Stimulated activated CD8-positive, alpha-beta memory T cell treated with anti-CD3 and anti-CD28 coated beads, Interleukin-7, amount 100 ng/mL, for 4 hours (primary cell): ENCODE measurements at places on chromosomes 7 and 10.
A peak's percentile ranks its signal among the peaks of the same experiment; 100 is the strongest.

DNA sequence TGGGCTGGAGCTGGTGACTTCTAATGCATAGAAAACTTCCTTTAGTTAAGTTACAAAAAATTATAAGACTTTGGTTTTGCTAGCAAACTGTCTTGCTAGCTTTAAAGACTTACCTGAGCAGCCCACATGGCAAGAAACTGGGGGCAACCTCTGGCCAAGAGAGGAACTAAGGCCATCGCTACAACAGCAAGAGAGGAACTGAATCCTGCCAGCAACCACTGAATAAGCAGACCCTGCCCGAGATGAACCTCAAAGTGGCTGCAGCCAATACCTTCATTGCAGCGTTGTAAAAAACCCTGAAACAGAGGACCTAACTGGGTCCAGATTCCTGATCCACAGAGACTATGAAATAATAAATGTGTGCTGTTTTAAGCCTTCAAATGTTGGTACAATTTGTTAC lies 54.6 kb upstream of the STARD3NL start:
- DNase-seq = no peak

- DNase-seq = no peak
Observed at GRCh38 chr10:123027861-123028260, 19.1 kb downstream of the ACADSB start.

- DNase-seq = no peak
Observed at GRCh38 chr10:131003455-131003854, 308.1 kb downstream of the TCERG1L start.

GRCh38 chr7:129066290-129067131 lies 11.6 kb upstream of the TNPO3 start:
- no peak for DNase-seq

DNA sequence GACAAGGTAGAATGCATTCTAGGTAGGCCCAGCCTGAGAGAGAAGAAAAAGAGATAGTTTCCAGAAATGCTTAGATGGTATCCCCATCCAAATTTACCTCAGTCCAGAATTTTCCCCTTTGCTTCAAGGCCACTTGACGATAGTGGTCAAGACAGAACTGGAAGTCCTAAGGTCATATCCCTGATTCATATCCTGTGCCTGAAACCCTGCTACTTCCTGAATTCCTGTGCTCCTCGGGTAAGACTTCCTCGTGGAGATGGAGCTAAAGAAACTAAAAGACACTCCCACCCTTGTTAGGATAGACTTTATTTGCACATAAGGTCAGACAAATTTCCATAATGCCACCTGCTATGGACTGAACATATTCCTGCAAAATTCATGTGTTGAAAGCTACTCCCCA lies 175.9 kb downstream of the EVX1 start:
- DNase-seq = no peak

GRCh38 chr7:84291756-84292155 lies 97.2 kb upstream of the SEMA3A start:
- no peak for DNase-seq

GRCh38 chr7:29763266-29763665 lies 43.0 kb upstream of the WIPF3 start:
- DNase-seq = no peak

GRCh38 chr10:132595854-132596253 lies 58.3 kb downstream of the INPP5A start:
- DNase-seq = no peak

DNA sequence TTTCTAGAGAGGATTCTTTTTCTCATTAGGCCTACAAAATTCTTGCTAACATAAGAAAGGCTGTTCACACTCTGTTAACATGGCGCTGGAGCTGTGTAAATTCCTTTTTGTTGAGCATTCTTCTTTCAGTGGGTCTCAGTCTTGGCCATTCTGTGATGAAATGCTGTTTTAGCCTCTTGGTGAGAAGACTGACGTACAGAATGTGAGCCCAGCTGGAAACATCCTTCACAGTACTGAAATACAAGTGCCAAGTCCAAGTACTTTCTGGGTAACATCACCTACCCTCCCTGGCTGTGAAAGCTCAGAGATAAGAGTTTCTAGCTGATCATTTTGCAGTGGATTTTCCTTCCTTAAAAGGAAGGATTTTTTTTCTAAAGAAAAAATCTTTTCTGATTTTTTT lies 231.8 kb downstream of the AHR start:
- DNase-seq = no peak

GRCh38 chr10:60254776-60255175 lies 134.9 kb downstream of the ANK3 start:
- DNase-seq = no peak

DNA sequence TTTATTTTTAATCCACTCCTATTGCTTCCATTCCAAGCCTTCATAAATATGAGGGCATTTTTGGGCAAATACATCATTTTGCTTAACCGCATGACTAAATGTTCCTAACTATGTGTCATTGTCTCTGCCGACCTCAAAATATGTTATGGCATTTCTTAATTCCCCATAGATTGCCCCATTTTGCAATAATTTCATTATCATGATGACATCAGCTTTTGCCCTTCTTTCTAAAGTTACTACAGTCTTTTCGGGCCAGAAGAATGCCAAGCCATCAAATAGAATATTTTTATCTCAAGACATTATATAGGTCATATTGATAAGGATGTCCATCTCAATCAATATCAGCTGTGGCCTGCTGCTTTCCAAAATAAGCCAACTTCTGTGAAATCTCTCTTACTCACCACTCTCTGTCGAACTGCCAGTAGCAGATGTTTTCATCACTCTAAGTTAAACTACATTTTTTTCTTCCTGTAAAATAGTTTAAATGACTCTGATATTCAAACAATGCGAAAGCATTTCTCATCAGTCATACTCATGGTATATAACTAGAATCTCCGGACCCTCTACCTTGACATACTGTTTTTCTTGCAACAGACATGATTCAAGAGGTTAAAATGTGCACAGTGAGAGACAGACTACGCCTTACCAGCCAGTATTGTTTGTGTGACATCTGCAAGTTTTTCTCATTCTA lies 1254.6 kb upstream of the CELF2 start:
- DNase-seq = no peak

DNA sequence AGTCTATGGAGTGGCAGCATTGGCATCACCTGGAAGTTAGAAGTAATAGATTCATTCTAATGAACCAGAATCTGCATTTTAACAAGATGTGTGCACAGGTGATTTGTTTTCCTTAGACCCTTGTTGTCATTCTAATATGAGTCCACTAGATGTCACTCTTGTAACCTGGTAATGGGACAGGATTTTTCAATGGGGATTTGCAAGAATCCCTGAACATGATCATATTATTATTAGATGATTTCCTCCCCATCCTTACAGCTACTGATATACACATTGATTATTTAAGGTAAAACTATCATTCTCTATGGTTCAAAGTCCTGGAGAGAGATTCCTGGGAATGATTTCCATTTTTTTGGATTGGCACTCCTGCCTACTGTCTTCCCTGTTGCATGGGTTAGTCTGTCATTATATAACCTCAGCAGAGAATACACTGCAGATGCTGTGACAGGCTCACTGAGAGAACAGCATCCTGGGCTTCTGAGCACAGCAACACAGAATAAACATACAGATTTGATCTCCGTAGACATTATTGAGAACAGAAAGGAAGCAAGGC lies 194.9 kb downstream of the SUGCT start:
- DNase-seq = no peak

DNA sequence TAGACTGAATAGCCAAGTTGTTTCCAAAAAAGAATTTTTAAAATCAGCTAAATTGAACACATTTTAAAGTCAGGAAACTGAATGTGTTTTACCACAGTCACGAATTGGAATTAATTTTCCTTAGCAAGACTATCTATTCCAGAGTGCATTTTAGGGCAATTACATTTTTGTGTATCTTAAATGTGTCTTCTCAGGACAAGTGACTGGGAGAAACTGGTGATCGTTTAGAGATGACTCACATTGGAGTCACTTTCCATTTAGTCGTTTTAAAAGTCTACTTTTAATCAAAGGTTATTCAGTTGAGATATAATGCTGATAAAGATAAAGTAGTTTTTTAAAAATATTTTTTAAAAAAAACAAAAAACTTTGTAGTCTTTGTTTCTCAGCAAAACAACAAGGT lies 191.7 kb upstream of the SLC26A5 start:
- no peak for DNase-seq

DNA sequence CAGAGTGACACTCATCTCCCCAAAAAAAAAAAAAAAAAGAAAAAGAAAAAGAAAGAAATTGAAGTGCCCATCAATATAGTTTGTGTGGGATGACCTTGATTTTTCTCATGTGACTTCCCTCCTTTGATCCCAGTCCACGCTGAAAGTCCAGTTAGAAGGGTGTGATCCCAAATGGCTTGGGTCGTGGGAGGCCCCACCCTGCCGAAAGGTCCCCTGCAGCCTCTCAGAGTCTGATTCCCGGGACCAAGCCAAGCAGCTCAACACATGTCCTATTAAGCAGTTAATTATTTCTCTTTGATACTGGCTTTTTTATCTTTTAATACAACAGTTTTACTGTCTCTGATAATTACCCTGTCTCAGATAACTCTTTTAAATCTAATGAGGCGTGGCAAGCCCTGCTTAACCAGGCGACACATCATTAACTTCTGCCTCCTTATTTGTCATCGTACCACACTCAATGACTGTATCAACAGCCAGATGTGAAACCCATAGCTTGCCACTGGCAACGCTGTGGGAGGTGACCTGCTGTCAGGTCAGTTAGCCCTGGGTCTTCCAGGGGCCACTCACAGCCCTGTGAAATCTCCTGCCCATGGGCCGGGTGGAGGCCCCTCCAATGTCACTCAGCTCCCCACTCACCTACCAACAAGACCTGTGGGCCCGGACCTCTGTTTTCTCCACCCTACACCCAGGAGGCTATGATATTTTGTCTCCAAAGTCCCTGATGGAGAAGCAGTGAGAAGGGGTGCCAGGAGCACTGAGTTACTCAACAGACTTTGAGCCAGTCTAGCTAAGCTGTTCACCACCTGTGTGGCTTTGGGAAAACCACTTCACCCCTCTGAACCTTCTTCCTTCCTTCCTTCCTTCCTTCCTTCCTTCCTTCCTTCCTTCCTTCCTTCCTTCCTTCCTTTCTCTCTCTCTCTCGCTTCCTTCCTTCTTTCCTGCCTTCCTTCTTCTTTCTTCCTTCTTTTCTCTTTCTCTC lies 110.0 kb upstream of the SFMBT2 start:
- no peak for DNase-seq

DNA sequence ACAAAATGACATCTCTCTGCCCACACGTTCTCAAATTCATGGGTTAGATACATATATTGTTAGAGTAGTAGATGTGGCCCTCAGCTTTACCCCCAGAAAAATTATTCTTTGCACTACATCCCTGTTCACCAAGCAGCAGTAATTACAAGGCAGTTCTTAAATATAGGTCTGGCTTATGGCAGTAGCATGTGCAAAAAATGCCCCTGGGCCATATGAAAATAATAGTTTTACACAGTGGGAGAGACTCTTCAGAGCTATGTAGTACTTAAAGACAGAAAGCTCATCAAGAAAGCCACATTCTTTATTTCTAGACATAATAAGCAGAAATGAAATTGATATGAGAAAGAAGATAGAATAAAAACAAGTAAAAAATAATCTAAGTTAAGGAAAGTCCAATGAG lies 196.3 kb upstream of the FOXP2 start:
- DNase-seq = no peak

DNA sequence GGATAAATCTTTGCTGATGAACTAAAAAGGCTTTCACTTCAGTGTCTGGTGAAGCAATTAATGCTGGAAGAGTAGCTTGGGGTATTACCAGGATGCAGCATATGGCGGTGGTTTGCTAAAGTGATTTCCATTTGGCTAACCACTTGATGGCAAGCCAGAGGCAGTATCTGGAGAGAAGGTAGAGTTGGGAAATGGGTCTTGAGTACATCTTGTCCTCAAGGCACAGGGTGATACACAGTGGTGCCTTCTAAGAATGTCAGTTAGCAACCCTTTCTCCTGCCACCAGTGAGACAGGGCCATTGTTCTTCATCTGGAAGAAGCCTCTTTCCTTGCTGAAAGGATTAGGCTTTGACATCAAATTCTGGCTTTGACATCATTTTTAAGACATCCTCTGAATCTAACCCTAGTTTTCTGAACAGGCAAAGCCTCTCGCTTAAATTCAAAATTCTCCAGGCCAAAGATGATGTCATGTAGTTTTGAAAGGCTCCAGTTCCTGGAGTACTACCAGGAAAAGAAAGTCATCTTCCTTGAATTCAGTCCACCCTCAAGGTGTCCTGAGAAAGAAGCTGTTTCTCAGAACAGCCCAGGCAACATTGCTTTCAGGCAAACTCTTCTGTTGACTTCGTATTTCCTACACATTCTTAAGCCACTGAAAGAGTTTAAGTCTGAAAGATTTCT lies 162.4 kb downstream of the ARID5B start:
- no peak for DNase-seq

GRCh38 chr10:114482480-114483304 lies 78.4 kb upstream of the AFAP1L2 start:
- DNase-seq = no peak

GRCh38 chr7:97971120-97971989 lies 18.6 kb downstream of the OCM2 start:
- DNase-seq = peak; percentile 2
